Stomach (tissue), 19 donors: ENCODE measurements at places on chromosomes 1 and 21. TPM values are rescaled to one million over a fixed set of nuclear protein-coding genes. Genes with fewer than 3 reads are reported as not detected.

- H3K4me1 ChIP-seq, result peaks cover 8% of the 10 kb centered on the region
- no peak overlapping the region for H3K27ac ChIP-seq
- no peaks in the 10 kb centered on the region for H3K27me3 ChIP-seq
These were observed 42.5 kb downstream of the PTPRF start for GRCh38 chr1:43573066-43573800.

GRCh38 chr1:71548398-71548890, 467.6 kb upstream of the ZRANB2 start:
- no peak for DNase-seq
- no peaks in the 10 kb centered on the region for H3K36me3 ChIP-seq
- no peak overlapping the region for H3K27ac ChIP-seq
- no peak overlapping the region for H3K4me3 ChIP-seq
- H3K4me1 ChIP-seq, result no peaks in the 10 kb centered on the region
- no peaks in the 10 kb centered on the region for H3K27me3 ChIP-seq

GRCh38 chr1:23344987-23345472, 946 bp upstream of the HNRNPR start:
- peaks cover 24% of the 10 kb centered on the region for H3K4me1 ChIP-seq
- no peaks in the 10 kb centered on the region for H3K27me3 ChIP-seq
- peak overlapping the region; percentile 99 for H3K27ac ChIP-seq
- H3K4me3 ChIP-seq, result peak overlapping the region; percentile 97
- no peaks in the 10 kb centered on the region for H3K36me3 ChIP-seq
- DNase-seq, result peak; percentile 66

DNA sequence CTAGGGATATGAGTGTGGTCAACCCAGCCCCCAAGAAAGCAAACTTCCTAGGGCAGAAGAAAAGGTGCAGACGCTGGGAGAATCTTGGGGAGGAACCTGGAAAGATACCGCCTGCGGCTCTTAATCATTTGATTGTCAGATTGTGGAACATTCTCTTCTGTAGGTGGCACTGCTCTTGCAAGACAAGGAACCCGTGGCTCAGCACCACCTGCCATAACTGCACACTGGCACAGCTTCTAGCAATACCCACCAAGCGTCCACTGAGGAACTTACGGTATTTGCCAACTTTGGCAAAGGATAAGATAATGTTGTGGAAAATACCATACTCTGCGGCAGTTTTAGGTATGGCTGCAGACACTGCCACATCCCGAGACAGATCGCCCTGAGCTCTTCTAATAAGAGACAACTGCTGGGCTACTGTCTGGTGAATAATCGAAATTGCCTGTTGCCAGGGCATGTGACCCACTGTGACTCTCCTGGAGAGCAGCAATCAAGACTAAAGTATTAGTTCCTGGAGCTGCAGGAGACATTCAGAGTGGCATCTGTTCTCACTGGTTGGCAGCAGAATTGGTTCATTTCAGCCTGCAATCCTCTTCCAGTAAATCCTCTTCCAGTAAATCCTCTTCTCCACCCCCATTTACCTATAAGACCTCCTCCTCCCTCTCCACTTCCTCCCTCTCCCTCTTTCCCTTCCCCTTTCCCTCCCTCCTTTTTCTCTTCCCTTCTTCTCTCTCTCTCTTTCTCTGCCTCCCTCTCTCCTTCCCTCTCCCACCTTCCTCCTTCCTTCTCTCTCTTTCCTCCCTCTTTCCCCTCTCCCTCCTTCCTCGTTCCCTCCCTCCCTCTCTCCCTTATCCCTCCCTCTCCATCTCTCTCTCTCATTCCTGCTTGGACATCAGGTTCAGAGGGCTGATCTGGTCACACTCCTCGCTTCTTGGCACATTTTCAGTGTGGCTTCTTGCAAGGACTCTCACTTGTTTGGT, 49.7 kb upstream of the B3GALT5 start:
- H3K27me3 ChIP-seq, result no peaks in the 10 kb centered on the region
- H3K27ac ChIP-seq, result no peak overlapping the region
- H3K4me3 ChIP-seq, result no peak overlapping the region
- H3K36me3 ChIP-seq, result no peaks in the 10 kb centered on the region
- peaks cover 12% of the 10 kb centered on the region for H3K4me1 ChIP-seq
- DNase-seq, result no peak

Gene SLC44A5
- total RNA-seq, result not detected

- no peak overlapping the region for H3K4me3 ChIP-seq
- peaks cover 16% of the 10 kb centered on the region for H3K4me1 ChIP-seq
- peaks cover 8% of the 10 kb centered on the region for H3K27me3 ChIP-seq
- peak; percentile 51 for DNase-seq
- H3K36me3 ChIP-seq, result no peaks in the 10 kb centered on the region
These were observed 26.8 kb downstream of the UMODL1 start for GRCh38 chr21:42097860-42098454.

GRCh38 chr1:50667272-50667671, 244.0 kb upstream of the DMRTA2 start:
- H3K27me3 ChIP-seq, result no peaks in the 10 kb centered on the region
- no peak overlapping the region for H3K4me3 ChIP-seq
- H3K4me1 ChIP-seq, result no peaks in the 10 kb centered on the region
- H3K27ac ChIP-seq, result no peak overlapping the region
- DNase-seq, result no peak

Gene SLC1A7
- total RNA-seq, result 0.45 TPM
